ENCODE measurements at places on chromosomes 16 and 17. TPM values are rescaled to one million over a fixed set of nuclear protein-coding genes. Genes with fewer than 3 reads are reported as not detected.
A peak's percentile ranks its signal among the peaks of the same experiment; 100 is the strongest.

GRCh38 chr16:31455601-31456314, 3.5 kb upstream of the ARMC5 start:
- no peak for DNase-seq

The RPL26 gene
- 2,527 TPM for total RNA-seq

DNA sequence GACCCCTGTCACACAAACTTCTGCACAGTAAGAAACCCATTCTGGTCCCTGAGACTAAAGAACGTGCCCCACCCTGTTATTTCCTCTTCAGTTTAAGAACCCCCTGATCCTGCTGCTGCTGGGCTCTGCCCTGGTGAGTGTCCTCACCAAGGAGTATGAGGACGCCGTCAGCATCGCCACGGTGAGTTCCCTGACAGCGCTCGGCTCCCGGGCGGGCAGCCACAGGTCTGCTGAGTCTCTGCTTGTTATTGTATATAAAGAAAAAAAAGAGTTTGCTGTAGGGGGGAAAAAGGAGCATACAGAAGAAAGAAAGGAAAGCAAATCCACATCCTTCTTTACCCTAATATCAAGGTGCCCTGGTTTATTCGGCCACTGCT, 40.0 kb downstream of the ATP2C2 start:
- no peak for DNase-seq

The TBC1D3C gene
- not detected for total RNA-seq

GRCh38 chr17:9402590-9403199, 172.9 kb downstream of the STX8 start:
- peak; percentile 25 for DNase-seq

GRCh38 chr16:66043326-66043725, 323.2 kb upstream of the CDH5 start:
- no peak for DNase-seq

The AHSP gene
- total RNA-seq = not detected

The C16orf96 gene
- total RNA-seq = not detected
